Upper lobe of left lung (tissue), 6 donors: ENCODE measurements at places on chromosomes 16 and 17. TPM values are rescaled to one million over a fixed set of nuclear protein-coding genes. Genes with fewer than 3 reads are reported as not detected.

GRCh38 chr17:2608350-2608913, 15.0 kb downstream of the PAFAH1B1 start:
- H3K4me1 ChIP-seq: peaks cover 44% of the 10 kb centered on the region
- H3K27ac ChIP-seq: no peak overlapping the region
- DNase-seq: no peak
- H3K4me3 ChIP-seq: no peak overlapping the region
- H3K27me3 ChIP-seq: no peaks in the 10 kb centered on the region
- no peaks in the 10 kb centered on the region for H3K36me3 ChIP-seq

GRCh38 chr17:3888343-3889171, 4.3 kb downstream of the CAMKK1 start:
- DNase-seq: peak; percentile 90
- H3K27ac ChIP-seq: no peak overlapping the region
- no peaks in the 10 kb centered on the region for H3K27me3 ChIP-seq
- peaks cover 54% of the 10 kb centered on the region for H3K4me1 ChIP-seq
- no peaks in the 10 kb centered on the region for H3K36me3 ChIP-seq

DNA sequence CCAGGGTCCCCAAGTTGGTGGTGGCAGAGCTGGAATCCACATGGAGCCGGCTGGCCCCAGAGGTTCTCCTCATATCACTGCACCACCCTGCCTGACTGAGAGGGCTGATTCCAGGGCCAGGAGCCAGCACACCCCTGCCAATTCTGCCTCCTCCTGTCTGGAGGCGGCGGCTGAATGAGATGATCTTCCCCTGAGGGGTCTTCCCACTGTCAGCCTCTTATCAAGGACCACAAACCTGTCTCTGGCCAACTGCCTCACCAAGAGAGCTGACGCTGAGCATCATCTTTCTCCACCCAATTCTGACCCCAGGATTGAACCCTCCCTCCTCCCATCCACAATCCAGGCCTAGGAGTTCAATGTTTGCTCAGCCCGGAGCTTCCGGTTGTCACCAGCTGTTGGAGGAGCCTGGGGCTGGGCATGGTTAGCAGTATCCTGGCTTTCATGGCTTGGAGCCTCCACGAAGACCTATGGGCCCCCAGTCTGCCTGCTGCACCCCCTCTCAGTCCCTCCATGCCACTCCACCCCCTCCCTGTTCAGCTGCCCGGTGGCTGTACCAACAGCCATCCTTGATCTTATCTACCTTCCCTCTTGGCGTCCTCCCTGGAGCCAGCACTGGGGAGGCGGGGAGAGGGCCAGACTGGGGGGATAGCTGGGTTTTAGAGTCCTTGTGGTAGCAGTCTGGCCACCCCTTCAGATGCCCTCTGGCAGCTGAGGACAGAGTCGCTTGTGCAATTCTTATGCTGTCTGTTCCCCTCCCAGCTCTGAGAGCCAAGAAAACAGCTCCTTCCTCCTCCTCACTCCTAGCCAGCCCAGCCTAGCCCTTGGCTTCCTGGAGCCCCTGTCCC, 25.6 kb downstream of the ABCC3 start:
- H3K4me3 ChIP-seq: no peak overlapping the region
- H3K27ac ChIP-seq: peak overlapping the region; percentile 63
- H3K4me1 ChIP-seq: peaks cover 38% of the 10 kb centered on the region

Gene CACNG3
- total RNA-seq: not detected

DNA sequence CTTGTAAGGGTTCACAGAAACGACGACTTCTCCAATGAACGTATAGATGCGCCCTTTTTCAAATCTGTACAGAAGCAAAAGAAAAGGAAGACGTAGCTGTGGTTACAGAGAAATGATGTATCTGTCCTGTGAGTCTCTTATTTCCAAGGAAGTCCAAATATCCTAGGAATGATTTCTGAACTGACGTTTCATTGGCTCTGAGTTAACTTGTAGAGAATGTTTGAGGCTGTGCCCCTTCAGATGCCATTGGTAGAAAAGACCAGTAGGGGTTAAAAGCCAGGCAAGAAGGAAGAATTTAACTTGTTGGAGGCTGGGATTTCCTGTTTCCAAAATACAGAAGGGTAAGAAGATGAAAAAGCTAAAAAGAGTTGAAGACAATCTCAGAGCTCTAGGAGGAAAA, 96.2 kb downstream of the MYO1D start:
- no peak overlapping the region for H3K4me3 ChIP-seq
- no peak for DNase-seq
- H3K36me3 ChIP-seq: no peaks in the 10 kb centered on the region
- no peak overlapping the region for H3K27ac ChIP-seq
- H3K4me1 ChIP-seq: no peaks in the 10 kb centered on the region
- no peaks in the 10 kb centered on the region for H3K27me3 ChIP-seq

DNA sequence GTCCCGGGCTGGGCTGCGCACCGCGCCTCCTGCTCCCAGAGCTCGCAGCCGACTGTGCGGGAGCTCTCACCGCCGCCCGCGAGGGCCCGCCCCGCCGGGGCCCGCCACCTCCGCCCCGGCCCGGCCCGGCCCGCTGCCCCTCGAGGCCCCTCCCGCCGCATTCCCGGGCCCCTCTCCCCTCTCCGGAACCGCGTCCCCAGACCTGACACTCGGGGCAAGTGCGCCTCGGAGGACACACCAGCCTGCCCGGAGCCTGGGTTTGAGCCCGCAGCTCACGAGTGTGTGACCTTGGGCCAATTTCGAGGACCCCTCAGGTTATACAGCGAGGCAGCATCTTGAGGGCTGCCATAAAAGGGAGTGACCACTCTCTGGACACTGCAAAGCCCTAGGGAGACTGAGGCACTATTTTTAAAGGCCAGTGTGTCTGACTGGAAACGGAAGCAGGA, 2.0 kb upstream of the GRIN2C start:
- no peaks in the 10 kb centered on the region for H3K36me3 ChIP-seq
- H3K4me3 ChIP-seq: no peak overlapping the region
- no peak overlapping the region for H3K27ac ChIP-seq
- no peak for DNase-seq
- peaks cover 30% of the 10 kb centered on the region for H3K4me1 ChIP-seq
